Activated CD4-positive, CD25-positive, alpha-beta regulatory T cell treated with anti-CD3 and anti-CD28 coated beads, Interleukin-2, amount 50 U/mL, for 24 hours (primary cell): ENCODE measurements at places on chromosomes 4 and X.

GRCh38 chr4:170610434-170610833, 520.7 kb upstream of the AADAT start:
- no peak for ATAC-seq

- peak; percentile 67 for ATAC-seq
Measured at GRCh38 chr4:2469192-2469984, 482 bp downstream of the RNF4 start.

DNA sequence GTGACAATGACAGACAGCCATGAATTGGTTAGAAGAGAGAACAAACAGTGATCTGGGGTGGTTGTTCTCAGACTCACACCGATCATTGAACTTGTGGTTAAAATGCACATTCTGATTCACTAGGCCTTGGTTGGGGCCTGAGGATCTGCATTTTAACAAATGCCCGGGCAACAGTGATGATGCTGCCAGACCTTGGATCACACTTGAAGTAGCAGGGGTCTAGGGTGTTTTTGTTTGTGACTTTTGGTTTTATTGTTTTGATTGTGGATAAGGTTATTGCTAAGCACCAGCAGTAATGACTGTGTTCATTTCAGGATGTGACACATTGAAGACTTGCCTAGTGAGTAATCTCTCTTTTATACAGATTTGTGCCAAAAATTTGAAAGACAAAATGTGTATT, 36.5 kb downstream of the TXLNG start:
- peak; percentile 80 for ATAC-seq

- no peak for ATAC-seq
Measured at GRCh38 chr4:110634350-110635162, 11.7 kb upstream of the PITX2 start.

- ATAC-seq, result no peak
Measured at GRCh38 chr4:153517159-153517558, 51.0 kb downstream of the TMEM131L start.
